ENCODE measurements at places on chromosomes 16 and 17.

DNA sequence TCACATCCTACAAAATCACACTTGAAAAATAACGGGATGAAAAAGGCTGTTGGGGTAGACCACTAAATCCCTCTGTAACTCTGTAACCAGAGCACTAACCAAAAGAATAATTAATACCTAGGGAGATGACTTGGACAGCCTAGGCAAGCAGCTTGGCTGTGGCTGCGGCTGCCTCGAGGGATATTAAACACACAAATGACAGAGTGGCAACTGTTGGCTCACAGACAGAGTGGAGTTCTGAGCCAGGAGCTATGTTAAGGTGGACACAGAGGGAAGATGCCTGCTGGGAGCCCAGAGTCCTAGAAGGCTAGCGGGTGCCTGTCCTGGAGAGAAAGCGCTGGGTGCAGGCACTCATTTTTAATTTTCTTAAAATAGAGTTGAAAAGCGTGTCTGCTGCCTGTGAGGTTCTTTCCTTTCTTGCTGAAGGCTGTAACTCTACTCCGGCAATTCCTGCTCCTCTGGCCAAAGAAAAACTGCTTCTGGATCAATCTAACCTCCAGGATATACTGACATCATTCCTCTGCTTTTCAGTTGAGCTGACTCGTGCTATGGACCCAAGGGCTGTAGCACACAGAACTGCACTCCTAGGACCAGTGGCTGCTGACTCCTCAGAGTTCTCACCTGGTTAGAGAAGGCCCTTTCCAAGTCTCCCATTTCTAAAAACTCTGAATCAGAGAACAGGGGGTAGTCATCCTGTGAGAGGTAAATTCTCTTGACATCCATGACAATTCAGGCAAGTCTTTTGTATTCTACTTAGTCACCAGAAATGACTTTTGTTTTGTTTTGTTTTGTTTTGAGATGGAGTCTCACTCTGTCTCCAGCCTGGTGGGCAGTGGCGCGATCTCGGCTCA lies 147.9 kb downstream of the STX8 start:
- no peak for DNase-seq

- DNase-seq = no peak
These were observed 443.8 kb downstream of the CDH13 start for GRCh38 chr16:83070416-83071209.

DNA sequence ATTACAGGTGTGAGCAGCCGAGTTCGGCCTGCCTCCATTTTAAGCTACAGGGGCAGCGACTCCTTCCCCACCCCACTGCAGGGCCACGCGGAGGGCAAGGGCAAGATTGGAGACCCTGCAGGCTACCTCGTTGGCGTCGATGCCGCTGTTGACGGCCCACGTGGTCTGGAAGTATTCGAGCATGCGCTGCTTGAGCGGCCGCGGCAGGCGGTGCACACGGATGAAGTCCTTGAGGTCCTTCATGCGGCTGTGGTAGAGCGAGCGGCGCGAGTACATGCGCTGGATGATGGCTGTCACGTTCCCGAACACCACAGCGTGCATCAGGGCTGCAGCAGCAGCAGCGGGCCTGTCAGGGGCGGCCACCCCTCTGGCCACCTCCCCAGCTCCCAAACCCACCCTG lies 11.6 kb downstream of the KCNH4 start:
- DNase-seq = no peak

DNA sequence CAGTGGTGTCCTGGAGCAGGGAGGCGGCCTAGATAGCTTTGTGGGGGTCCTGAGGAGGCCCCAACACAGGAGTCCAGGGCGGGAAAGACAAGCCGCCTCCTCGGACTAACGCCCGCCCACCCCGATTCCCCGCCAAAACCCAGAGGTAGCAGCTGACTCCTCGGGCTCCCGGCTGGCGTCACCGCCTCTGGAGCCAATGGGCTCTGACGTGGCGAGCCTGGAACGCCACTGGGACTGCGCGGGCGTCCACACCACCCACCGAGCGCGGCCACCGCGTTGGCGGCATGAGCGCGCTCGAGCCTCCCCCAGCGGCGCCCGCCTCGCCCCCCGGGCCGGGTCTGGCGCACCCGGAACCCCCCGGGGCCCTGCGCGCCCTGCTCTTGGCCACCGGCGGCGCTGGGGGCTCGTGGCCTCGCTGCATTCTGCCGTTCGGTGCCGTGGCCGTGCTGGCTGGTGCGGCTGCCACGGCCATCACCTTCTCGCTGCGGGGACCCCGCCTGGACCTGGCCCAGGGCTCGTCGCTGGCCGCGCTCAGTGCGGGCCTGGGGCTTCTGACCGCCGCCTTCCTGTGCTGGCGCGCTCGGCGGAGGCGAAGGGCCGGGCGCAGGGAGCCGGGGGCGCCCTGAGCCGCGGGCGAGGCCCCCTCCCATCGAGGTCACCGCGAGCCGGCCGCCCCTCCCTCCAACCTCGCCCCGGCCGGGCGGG lies 3.4 kb upstream of the NTN3 start:
- peak; percentile 44 for DNase-seq

GRCh38 chr16:4523686-4524085 lies 14.9 kb downstream of the CDIP1 start:
- no peak for DNase-seq

DNA sequence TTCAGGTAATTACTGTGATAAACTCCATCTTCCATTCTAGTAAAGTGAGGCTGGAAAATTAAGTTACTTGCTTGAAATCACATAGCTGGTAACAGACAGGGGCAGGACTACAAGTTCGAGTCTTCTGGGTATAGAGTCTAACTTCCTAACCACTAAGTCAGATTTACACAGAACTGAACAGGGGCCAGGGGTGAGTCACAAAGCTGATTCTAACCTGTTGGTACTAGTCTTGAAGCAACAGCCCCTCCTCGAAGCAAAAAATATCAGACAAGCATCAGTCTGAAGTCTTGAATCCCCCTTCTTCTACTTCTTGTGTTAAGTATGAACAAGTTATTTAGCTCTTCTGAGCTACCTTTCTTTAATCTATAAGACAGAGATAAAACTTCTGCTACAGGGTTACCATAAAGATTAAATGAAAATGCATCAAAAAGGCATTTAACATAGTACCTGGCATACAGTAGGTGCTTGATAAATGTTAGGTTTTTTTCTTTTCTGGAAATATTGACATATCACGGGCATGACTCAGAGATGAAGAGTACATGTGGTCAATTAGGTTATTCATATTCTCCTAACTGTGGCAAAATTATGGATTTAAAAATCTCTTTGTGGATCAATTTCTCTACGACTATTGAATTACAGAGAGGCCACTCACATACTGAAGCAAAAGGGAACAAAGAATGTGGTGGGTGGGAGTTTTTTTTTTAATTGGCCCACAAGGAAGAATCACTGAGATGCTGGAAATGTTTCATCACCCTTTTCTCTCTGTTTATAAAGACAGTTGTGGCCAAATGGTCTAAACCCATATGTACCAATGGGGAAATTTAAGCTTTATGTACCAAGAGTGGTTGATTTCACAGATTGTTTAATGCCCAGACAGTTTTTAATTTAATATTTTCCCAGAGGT lies 266.9 kb upstream of the DYNLRB2 start:
- DNase-seq = no peak

DNA sequence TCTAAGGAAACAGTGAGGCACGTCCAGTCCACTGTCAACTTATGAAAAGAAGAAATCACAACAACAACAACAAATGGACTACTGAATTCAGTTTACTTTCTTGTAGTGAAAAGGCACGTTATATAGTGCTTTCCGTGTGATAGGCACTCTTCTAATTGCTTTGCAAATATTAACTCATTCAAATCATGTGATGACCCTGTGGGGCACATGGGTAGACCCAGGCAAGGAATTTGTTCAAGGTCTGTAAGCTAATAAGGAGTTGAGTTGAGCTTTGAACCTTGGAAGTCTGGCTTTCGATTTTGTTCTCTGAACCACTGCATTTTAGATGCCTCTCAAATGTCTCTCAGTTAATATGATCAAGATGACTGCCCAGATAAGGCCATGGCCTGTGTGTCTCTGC lies 295.1 kb upstream of the RBFOX1 start:
- no peak for DNase-seq

DNA sequence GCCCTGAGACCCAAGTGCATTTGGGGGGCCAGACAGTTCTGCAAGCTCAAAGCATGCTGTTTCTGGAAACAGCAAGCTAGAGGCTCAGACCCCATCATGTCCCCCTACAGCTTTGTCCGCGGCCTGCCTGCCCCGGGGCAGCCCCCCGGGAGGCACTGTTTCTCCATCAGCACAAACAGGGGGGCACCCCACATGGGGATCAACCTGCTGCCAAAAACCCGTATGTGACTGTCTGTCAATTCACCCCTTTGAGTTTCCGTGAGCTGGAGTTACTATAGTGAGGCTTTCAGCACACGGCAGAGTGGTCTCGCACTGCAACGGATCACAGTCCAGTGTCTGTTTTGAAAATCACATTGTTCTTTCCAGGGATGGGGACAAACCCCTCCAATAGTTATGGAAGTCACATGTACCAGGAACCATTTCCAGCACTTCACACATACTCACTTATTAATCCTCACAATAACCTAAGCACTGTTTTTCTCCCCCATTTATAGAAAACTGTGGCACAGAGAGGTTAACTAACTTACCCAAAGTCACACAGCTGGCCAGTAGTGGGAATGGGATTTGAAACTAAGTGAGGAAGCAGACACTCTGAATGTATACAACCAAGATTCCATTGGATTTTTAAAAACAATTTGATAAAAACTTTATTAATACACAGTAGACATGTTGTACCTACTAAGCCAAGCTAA lies 269.0 kb downstream of the C16orf95 start:
- DNase-seq = no peak

- no peak for DNase-seq
These were observed 16.2 kb upstream of the HNF1B start for GRCh38 chr17:37761059-37761458.

DNA sequence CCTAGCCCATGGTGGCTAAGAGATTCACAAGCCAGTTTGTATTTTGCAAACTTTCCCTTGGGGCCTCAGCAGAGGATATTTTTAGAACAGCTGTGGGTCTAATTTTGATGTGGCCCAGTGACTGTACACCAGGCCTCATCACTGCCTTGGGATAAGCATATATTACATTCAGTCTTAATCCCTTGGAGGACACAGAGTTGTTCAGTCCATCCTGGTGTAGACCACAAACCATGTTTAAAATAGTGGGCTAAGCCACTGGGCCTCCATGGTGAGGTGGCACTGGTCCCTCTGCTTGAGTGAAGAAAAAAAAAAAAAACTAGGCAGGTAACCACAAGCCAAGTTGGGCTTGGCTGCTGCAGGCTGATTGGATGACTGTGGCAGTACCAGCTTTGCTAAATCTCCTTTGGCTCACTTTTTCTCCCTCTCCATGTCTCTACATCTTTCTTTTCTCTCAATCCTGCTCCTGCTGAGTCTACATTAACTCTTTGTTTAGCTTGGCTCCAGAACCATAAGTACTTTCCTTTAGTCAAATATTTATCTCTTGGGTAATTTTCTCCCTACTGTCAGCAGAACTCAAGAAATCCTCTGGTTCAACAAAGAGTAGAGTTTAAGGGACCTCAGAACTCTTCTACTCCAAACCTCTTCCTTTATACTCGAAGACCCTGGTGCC lies 120.0 kb upstream of the TBX2 start:
- DNase-seq = no peak

GRCh38 chr17:34371405-34372100 lies 8.5 kb upstream of the CCL1 start:
- DNase-seq = no peak

- DNase-seq = no peak
These were observed 13.9 kb downstream of the MPRIP start for GRCh38 chr17:17056156-17056539.

DNA sequence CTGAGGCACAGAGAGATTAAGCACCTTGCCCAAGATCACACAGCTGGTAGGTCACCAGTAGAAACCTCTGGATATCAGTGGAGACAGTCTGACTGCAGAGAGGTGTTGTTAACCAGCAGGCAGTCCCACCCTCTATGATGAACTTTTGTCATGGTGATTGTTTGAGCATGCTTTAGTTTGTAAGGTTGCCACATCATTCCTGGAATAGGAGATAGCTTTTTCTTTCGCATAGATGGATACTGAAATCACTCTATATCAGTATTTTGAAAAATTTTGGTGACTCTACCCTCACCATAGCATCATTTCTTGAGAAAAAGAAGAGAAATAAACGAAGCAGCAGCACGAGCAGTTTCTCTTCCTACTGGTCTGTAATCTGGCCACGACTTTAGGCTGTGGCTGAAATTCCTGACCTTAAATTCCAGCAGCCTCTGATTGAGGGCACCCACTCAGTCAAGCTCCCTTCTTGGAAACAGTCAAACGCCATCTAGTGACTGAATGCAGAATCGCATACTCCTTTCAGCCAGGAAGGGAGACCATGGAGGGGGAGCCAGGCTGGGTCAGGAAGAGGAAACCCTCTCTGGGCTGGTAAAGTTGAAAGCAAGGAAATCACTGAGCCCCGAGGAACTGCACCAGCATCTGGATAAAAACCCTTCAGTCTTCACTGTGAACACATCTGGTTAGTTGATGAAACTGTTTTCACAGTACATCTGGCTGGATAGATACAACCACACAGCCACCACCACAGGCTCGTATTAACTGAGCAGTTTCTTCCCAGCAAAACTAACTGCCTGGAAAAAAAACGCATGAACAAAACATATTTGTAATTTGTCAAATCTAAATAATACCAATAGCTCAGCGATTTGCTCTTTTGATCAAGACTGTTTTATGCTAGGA lies 108.5 kb upstream of the XYLT1 start:
- DNase-seq = peak; percentile 66

GRCh38 chr16:22220069-22220440 lies 14.0 kb downstream of the EEF2K start:
- no peak for DNase-seq

DNA sequence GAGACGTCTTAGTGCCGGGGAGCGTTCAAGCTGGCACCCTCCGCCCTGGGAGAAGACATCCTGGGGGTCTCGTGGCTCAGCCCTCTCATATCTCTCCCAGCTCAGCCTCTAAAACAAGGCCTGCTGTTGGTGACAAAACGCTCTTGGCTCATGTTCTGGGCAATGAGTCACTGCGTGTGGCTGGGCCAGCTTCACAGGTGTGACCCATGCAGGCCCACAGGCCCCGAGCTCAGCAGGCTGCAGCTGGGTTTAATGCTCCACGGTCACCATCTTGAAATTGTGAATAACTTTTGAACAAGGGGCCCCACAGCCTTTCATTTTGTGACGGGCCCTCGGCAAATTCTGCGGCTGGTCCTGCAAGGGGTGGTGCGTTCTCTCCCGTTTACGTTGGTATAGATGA lies 22.4 kb downstream of the GAA start:
- no peak for DNase-seq

DNA sequence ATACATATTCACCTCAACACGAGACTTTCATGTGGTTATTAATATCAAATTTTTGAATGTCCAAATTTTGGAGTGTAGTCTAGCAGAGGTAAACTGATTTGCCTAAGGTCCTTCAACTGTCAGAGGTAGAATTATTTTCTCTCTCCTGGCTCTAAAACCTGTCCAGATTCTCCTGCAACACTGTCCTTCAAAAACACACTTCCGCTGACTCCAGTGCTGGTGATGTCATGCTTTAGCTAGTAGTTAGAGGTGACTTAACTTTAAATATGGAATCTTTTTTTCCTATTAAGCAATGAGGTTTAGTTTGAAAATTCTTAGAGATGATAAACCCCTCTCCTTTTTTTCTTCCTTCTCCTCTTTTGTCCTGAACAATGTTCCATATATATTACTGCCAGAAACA lies 10.8 kb upstream of the CBLN1 start:
- DNase-seq = no peak

Data from activated CD4-positive, alpha-beta T cell treated with anti-CD3 and anti-CD28 coated beads, Interleukin-2, amount 50 U/mL, for 48 hours (primary cell).